Immature natural killer cell (primary cell): ENCODE measurements at places on chromosomes 2 and 18.

- DNase-seq, result no peak
Measured at GRCh38 chr2:150532879-150533278, 45.4 kb upstream of the RND3 start.

- DNase-seq, result no peak
Measured at GRCh38 chr2:156532989-156533388, 96.8 kb downstream of the GPD2 start.

- DNase-seq, result no peak
Measured at GRCh38 chr2:176461098-176461808, 192.0 kb downstream of the MTX2 start.

- no peak for DNase-seq
Measured at GRCh38 chr18:78090584-78090983, 840.9 kb downstream of the GALR1 start.

DNA sequence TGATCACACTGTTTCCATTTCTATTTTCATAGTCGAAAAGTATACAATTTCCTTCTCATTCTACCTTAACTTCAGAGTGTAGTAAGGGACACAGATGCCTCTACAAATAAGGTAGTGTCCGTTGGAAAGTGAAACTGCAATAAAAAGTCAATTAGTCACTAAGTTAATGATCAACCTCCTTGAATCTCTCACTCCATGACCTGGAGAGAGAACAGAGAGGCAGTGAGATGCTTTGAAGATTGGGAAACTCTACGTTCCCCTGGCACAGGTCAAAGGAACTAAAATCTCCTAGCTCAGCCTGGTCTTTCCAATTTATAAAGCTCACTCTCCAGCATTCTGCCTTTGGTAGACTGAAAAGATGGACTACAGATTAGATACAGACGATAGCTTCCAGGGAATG is 153.8 kb upstream of the ACAA2 start:
- DNase-seq, result no peak

GRCh38 chr18:34990597-34990996 is 50.6 kb upstream of the MAPRE2 start:
- no peak for DNase-seq

GRCh38 chr2:158025255-158025996 is 76.2 kb upstream of the UPP2 start:
- no peak for DNase-seq

GRCh38 chr2:239121600-239122012 is 273.7 kb downstream of the TWIST2 start:
- no peak for DNase-seq

DNA sequence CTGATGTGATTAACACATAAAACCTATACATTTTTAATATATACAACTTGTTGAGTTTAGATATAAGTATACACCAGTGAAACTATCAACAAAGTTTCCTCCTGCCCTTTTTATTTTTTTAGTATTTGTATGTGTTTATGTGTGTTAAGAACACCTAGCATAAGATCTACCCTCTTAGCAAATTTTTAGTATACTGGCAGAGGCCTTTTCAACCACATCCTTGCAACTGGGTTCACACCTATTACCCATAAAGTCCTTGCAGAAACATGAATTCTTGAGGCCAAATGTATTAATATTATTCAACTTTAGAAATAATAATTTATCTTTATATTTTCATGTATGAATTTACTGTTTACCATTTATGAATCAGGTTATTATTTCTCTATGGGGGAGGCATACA is 119.7 kb upstream of the CRIM1 start:
- peak; percentile 58 for DNase-seq

DNA sequence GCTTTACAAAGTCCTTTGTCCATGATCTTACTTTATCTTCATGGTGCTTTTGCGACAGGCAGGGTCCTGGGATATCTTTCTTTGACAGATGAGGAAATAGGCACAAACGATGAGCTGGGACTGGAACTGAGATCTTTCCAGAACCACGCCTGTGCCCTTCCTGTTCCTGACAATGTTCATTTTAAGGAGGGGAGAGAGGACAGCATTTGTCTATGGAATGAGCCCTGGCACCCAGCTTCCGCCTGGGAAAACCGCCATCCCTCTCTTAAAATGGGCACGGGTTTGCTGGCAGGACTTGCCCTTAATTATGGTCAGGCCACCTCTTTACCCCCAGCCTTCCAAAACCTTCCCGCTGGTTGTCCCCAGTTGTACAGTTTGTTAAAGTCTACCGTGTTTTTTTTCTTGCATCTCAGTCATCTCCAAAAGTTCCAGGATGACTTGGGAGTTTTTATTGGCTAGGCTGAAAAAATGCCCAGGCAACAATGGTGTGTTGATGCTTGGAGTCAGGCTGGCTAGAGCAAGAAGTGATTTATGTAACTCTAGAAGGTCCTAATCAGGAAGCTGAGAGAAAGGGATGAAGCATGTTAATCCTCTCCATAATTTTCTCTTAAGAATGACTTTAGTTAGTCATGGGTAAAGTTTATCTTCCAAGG is 264.9 kb upstream of the EPAS1 start:
- DNase-seq, result no peak

- no peak for DNase-seq
Measured at GRCh38 chr2:43408407-43409160, 182.2 kb upstream of the ZFP36L2 start.

DNA sequence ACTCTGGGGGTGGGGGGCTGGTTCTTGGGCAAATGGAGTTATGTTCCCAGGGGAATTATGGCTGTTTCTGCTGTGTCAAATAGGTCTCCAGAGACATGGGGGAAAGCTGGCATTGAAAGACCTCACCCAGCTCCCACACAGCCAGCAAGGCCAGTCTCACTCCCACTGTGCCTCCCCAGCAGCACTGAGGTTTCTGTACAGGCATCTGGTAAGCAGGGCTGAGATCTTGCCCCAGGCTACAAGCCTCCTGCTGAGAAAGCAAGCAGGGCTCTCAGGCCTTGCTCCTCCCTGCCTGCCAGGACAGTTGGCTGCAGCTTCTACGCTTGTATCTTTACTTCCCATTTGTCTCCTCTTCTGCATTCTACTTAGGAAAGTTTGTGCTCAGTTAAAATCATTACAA is 50.5 kb upstream of the FHOD3 start:
- no peak for DNase-seq

GRCh38 chr2:146984014-146984413 is 860.8 kb upstream of the ACVR2A start:
- no peak for DNase-seq

DNA sequence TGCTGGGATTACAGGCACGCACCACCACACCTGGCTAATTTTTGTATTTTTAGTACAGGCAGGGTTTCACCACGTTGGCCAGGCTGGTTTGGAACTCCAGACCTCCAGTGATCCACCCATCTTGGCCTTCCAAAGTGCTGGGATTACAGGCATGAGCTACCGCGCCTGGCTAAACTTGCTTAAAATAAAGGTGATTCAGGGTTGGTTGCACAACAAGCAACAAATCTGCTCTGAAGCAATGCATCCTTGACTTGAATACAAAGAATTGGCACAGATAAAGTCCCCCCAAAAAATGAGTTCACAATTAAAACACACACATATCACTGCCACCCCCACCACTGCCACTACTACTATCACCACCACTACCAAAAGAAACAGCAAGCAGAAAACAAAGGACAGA is 34.9 kb downstream of the CCDC88A start:
- no peak for DNase-seq

DNA sequence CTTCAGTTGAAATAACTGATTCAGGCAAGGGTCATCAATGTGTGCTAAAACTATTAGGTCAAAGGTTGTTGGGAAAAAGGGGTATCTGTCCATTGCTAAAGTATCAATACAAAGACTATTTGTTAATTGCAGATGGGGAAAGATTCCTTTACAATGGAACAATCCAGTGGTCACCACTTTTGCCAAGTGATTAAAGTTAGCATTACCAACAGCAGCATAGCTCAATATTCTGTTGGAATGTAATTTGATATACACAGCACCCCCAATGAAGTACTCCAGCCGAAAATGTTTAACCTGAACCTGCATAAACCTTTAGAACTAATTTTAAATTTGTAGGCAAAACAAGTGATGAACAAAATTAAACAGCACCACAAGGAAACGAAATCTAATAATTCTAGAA is 191.0 kb downstream of the TCF4 start:
- DNase-seq, result no peak

DNA sequence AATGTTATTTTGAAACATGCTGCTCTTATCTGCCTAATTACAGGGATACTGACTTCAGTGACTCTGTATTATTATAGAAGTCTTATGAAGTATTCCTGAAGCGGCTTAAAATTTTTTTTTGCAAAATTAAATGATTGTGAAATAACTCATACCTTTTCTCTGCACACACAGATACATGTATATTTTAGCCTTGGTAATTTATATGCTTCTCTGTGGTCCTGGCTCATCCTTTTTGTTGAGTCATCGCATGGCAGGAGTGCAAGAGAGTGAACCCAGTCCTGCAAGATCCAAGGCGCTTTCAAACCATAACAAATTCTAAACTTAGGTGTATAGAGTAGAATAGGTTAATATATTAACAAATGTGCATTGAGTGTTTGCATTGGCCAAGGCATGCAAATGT is 8.6 kb downstream of the CCNT2 start:
- no peak for DNase-seq

GRCh38 chr2:232376713-232377112 is 1.8 kb upstream of the ALPP start:
- no peak for DNase-seq

DNA sequence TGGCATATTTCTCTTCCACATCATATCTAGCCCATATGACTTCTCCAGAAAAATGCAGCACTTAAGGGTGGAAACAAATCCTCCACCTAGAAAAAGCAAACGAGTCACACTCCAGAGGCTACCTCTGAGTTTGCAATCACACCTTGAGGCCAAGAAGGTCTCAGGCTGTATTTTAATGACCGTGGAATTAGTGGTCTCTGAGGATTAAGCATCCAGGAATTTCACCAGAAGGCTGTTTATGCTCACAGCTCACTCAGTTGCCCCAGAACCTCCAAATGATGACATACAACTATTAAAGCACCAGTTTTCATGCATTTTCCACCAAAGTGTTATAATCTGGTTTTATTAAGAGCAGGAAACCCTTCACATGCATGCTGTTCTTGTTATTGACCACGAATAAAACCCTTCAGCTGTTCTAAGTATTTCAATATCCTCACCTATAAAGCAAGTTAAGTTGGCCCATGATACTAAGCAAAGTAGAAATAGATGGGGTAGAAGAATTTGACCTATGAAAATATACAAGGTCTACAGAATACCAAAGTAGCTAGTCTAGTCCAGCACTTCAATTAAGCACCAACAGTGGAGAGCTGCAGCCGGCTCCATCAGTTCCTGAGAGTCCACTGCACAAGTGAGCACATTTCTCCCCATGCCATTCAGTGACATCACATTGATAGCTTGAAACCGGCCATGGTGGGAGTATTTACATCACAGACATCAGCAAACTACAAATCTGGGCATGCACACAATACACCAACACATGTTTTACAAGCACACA is 39.5 kb upstream of the SLC14A1 start:
- DNase-seq, result no peak

DNA sequence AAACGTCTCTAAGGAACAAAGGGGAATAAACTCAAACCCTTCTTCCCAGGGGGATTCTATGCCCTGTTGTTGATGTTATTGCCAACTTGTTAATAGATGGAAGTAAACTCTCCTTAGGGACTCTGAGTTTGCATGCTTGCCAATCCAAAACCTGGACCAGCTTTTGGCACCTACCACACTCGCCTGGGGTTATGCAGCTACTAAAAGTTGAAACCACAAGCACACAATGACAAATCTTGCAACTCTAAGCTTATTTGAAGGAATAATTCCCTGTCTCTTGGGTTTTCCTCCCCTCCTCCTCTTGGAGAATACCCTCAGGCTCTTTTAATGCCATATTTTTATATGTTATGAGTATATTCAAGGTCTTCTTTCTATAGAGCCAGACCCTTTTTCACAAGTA is 484.1 kb downstream of the FBXO15 start:
- DNase-seq, result no peak

- no peak for DNase-seq
Measured at GRCh38 chr2:23530206-23530908, 145.4 kb downstream of the KLHL29 start.

DNA sequence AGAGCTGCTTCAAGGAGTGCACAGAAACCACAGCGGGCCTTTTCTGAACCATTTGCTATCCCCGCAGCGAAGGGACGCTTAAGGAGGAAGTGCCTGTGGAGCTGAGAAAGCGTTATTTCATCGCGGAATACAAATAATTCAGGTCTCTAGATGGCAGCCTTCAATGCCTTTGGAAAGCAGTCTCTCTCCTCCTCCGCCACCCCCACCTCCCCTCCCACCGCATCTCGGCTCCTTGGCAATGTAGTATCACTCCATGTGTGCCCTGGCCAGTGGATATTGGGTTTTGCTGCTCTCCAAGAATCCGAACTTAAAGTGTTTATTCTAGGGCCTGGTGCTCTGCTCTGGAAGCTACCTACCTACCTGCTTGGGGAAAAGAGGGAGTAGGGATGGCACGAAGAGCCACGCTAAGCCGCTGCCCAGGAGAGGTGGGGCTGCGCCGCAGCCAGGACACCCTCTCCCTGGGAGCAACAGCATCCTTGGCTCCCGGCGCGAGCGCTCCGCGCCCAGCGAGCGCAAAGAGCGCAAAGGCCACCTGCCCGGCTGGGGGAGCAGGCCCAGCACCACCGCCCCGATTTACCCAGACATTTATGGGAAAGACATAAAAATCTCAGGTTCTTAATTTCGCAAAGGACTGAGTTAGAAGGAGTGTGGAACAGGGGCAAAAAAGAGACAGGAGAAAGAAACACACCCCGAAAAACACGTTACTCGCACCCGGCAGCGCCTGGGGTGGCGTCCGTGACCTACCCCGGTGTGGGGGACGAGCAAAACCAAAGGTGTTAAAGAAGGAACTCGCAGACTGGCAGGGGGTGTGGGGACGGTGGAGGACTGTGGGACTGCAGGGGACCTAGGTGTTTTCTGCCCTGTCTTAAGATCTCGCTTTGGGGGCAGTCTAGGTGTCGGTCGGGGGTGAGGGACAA is 1.0 kb downstream of the SPHKAP start:
- DNase-seq, result no peak

- DNase-seq, result no peak
Measured at GRCh38 chr2:15084826-15085489, 452.4 kb downstream of the LRATD1 start.

DNA sequence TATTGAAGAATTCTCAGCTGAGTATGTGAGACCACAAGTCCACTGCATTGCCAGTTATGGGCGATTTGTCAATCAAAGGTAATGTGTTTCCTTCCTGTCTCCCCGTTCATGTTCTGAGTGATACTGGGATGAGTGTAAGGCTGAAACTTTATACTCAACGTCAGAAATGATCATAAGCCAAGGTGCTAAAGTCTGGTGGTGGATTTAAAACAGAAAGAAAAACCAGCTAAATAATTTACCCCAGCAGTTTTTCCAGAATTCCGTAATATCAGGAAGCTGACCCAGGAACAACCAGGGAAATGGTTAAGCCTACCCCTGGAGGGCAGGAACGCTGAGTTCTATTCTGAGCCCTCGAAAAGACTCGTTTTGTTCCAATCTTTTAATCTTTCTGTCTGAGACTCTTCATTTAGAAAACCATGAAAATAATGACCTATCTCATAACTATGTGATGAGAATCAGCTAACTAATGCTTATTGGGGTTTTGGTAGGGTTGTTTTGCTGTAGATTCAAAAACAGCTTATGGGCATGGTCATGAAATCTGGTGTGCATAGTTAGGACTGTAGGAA is 149.6 kb downstream of the LAMA3 start:
- DNase-seq, result no peak
